GDM1 (cell line): ENCODE measurements at places on chromosomes 4 and X.

DNA sequence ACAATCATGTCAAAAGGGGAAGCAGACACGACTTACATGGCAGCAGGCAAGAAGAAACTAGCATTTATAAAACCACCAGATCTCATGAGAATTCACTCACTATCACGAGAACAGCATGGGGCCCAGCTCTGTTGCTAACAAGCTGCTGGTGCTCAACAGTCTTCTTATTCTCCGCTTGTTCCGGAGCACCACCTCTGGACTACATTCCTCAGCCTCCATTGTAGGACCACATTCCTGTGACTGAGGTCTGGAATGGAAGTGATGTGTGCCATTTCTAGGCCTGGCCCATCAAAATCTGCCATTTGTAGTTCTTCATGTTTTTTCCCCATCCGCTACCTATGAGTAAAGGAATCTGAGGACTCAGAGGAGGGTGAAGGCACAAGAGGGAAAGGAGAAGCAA lies 111.5 kb upstream of the PTCHD1 start:
- no peak for DNase-seq

DNA sequence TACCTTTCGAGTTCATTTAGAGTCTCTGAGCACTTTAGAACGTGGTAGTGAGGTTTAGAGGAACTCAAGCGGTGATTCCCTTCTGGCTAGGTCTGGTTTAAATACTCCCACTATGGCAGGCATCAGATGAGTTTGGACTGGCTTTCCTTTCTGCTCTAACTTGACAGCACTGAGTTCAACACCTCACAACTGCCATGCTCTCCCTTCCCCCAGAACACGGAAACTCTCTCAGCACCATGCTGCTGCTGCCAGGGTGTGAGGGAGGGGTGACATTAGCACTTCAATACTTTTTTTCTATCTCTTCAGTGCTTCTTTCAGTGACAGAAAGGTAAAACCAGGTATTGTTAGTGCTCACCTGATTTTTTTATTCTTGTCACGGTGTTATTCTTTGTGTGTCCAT lies 234.5 kb upstream of the AGTR2 start:
- no peak for DNase-seq

GRCh38 chr4:183408796-183409195 lies 35.6 kb upstream of the CDKN2AIP start:
- peak; percentile 36 for DNase-seq

DNA sequence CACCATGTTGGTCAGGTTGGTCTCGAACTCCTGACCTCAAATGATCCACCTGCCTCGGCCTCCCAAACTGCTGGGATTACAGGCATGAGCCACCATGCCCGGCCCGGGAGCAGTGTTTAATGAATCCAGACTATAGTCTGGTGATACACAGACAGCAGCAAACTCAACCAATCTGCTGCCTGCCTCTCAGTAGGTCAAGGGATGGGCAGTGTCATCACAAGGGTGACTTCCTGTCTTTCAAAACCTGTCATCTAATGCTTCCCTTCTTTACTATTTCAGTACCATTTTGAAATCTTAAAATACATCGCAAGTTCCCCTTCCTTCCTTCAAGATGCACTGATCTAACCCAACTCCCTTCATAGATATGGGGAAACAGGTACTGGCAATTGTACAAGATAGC lies 8.4 kb downstream of the RPL39 start:
- DNase-seq = no peak

DNA sequence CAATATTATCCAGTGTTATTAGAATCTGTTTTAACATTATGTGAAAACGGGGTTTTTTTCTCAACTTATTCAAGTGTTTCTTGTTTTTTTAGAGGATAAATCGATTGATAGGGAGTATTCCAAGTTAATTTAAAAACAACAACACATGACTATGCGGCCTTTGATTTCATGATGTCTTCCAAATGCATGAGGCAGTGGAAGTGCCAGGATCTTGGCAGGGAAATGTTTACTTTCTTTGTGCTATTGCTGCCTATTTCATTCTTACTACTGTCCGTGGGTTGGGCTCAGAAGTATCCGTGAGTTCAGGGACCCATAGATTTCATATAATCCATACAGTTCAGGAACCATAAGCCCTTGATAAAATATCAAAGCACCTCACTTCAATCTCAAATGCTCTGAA lies 64.6 kb downstream of the ABCG2 start:
- DNase-seq = no peak

- no peak for DNase-seq
Measured at GRCh38 chrX:139332441-139332840, 198.1 kb upstream of the F9 start.

DNA sequence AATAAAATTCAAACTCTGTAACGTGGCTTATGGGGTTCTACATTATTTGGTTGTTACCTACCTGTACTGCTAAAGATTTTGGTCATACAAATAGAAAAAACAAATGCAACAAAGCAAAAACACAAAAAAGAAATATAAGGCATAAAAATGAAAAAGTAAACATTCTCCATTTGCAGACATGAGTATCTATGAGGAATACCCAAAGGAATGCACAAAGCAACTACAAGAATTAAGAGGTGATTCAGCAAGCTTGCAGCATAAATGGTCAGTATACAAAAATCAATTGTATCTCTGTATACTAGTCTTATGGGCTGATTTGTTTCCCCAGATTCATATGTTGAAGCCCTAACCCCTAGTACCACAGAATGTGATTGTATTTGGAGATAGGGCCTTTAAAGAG lies 3.6 kb upstream of the PDE5A start:
- no peak for DNase-seq

DNA sequence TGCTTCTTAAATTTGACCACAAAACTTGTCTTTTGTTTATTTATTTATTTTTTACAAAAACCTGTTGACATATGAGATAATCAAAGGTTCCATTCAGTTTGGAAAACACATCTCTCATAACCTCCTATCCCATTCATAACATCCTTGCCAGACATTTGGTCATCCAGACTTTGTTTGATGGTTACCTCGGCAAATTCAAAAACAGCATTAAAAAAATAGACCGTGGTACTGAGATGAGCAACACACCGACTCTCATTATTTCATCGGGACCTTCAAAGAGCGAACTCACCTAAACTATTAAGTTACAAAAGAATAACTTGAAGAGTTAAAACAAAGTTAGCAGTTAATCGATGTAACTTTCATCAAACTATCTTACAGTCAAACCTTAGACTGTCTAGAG lies 85.8 kb upstream of the RPS6KA3 start:
- DNase-seq = no peak

DNA sequence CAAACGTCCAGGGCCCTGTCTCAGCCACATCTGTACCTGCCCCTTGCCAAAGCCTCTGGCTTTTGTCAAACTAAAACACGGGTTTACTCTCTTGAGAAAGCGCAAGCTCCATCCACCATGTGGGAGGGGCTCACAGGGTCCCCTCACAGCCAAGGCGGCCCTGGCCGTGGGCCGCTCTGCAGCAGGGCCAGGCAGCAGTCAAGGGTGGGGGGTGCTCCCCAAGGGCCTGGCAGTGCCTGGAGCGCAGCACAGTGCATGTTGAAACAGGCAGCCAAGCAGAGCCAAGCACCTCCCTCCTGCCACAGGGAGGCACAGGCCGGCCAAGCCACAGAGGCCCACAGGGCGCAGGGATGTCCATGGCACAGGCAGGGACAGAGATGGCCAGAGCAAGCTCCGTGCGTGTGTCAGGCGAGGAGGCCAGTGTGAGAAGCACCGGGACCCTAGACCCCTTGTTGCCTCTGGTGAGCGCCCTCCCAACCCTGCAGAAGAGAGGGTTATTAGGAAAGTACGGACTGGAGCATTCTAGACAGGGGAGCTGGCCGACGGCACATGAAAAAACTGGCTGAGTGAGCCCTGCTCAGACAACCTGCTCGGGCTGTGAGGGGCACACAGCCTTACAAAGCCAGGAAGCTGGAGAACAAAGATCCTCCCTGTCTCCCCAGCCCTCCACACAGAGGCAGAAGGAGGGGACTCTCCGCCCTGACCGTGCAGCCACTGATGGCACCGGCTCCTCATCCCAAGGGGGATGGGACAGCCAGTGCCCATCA lies 39.0 kb downstream of the FAM53A start:
- no peak for DNase-seq

- DNase-seq = no peak
Measured at GRCh38 chrX:107619885-107620322, 8.4 kb upstream of the PRPS1 start.

- DNase-seq = no peak
Measured at GRCh38 chr4:133550436-133550835, 401.3 kb downstream of the PCDH10 start.
